ENCODE measurements at places on chromosomes 5 and 9.

DNA sequence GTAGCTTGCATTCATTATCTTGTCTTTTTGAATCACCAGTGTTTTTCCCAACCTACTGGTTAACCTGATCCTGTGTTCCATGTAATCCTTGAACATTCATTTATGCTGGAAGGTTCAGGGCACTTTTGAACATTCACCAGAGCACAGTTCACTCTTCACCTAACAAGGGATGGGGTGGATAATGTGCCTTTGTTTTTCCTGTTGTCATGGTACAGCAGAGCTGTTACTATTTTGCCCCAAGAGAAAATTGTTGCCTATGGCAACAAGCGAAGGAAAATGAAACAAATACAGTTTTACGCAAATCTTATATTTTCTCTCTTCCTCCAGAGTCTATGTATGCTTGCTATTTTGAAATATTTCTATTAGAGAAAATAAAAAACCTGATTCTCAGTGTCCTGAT, 60.3 kb upstream of the RIOK2 start:
- peak; percentile 23 for DNase-seq

GRCh38 chr9:21078702-21079101, 960 bp upstream of the IFNB1 start:
- DNase-seq = no peak

- peak; percentile 15 for DNase-seq
Measured at GRCh38 chr9:133609311-133610098, at the start of gene FAM163B. Gene FAM163B, minus strand, starts transcription at chr9:133609389. Its CDS starts 29,166 bp downstream, at chr9:133580223.

DNA sequence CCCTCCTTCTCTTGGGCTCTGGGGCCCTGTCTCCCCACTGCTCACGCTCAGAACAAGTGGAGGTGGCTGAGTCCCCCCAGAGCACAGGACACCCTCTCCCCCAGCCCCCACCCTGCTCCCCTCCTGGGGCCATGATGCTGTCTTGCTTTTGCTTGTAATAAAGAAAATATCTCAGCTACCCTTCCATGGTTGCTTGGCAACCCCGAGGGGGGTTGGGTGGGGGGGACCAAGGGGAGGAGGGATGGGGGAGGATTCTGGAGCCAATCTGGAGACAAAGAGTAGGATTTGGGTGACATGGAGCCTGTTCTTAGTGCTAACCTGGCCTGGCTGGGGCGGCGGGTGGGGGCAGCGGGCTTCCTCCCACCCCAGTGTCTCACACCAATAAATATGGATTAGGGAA, 16.1 kb upstream of the CERCAM start:
- no peak for DNase-seq

DNA sequence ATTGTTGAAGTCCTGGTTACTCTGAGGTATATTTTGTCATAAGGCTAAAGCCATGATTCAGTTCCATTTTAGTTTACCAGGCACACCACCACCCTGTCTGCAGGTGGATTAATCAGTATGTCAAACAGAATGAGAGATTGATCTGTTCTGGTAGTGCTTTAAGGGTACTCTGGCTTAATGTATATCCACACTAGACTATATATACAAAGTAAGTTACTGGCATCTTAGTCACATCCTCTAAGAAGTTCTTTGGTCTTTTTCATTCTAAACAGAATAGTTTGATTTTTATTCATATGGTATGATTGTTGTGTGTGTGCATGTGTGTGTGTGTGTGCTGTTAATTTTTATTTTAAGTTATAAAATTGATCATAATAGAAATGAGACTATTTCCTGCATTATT, 61.8 kb downstream of the RAB24 start:
- no peak for DNase-seq

- peak; percentile 83 for DNase-seq
Measured at GRCh38 chr5:132007399-132008162, 3.9 kb downstream of the ACSL6 start.

GRCh38 chr9:6781476-6781875, 23.7 kb downstream of the KDM4C start:
- no peak for DNase-seq

- DNase-seq = peak; percentile 41
Measured at GRCh38 chr9:21779397-21779796, 23.0 kb upstream of the MTAP start.
